ENCODE measurements at places on chromosomes 4 and X.

DNA sequence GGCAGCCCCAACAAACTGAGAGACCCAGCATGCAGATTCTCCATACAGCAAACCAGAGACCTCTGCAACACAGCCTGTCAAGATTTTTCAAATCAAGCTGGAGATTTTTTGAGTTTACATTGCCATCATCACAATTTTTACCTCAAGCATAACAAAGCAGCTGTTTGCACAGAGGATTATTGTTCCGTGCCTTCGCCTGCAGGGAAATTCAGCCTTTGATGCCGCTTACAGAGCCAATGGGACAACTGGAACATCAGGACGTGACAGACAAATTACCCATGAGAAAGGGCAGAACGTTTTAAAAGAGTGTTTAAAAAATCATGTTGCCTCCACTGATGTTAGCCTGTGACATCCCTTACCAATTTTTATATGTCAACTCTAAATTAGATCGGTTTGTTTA lies 363.7 kb downstream of the FBXW7 start:
- no peak for DNase-seq

GRCh38 chrX:8971116-8971515 lies 62.8 kb downstream of the FAM9B start:
- no peak for DNase-seq

- no peak for DNase-seq
Observed at GRCh38 chr4:177532358-177532757, 90.1 kb upstream of the AGA start.

GRCh38 chrX:101602077-101602476 lies 15.7 kb downstream of the ARMCX6 start:
- no peak for DNase-seq

GRCh38 chr4:73181231-73181630 lies 77.4 kb downstream of the ANKRD17 start:
- no peak for DNase-seq

- DNase-seq, result no peak
Observed at GRCh38 chrX:43269201-43269600, 386.9 kb upstream of the MAOA start.

DNA sequence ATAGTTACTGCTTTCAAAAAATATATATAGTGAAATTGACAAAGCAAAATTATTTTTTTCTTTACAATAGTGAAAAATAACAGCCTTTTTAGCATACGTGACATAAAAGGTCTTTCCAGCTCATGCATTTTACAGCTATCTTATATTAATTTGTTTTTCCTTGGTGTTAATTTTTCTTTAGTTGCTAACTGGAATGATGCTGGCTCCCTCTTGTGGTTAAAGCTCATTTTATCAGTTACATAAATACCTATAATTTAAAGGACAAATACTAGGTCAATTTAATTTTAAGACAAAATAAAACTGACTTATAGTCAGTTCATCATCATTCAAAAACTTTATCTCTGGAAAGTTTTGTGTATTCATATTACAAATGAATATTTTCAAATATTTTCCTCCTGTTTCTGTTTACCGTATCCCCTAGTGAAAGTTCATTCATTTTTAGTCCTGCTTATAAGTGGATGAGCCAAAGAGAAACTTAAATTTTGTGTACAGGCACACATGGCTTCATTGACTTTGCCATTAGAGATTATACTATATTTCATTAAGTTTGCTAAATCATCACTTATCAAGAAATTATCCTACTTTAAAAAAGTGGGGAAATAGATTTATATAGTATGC lies 9.9 kb upstream of the ANAPC4 start:
- no peak for DNase-seq

Measured in CD4-positive, alpha-beta T cell treated with Interleukin-15 for 1 hour (primary cell).